ENCODE measurements at places on chromosomes 12 and 14. TPM values are rescaled to one million over a fixed set of nuclear protein-coding genes. Genes with fewer than 3 reads are reported as not detected.

The GPRC5D gene
- total RNA-seq, result not detected

The SLC25A47 gene
- total RNA-seq, result not detected

The C14orf39 gene
- not detected for total RNA-seq

The CBLN3 gene
- total RNA-seq, result 4.2 TPM

The USP15 gene
- total RNA-seq, result 222 TPM

The HSPB8 gene
- not detected for total RNA-seq

The HOXC4 gene
- total RNA-seq, result not detected

The APOF gene
- not detected for total RNA-seq

The TSPAN8 gene
- total RNA-seq, result not detected

The RPL10L gene
- not detected for total RNA-seq

The ACSS3 gene
- not detected for total RNA-seq

DNA sequence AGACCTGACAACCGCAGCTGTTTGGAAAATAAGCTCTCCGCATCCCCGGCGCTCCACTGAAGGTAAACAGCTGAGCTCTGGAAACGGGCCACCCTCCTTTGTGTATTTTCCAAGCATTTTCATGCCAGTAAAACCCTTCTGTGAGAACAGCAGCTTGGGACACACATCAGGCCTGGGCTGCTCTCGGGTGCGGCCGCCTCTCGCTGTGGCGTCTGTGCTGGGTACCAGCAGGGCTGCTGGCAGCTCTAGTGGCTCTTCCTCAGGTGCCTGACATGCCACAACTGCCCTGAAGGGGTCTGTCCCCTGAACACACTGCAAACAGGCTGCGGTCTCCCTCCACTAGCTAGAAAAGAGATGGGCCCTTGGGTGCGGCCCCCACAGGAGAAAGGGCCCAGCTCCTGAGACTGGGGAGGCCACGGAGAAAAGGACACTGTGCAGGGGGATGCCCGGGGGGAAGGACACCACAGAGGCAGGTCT lies 96.3 kb downstream of the ITPK1 start:
- no peaks in the 10 kb centered on the region for H3K27me3 ChIP-seq
- DNase-seq, result no peak
- no peak overlapping the region for H3K27ac ChIP-seq

GRCh38 chr14:33455654-33456345 lies 495.1 kb downstream of the EGLN3 start:
- DNase-seq, result no peak
- H3K27ac ChIP-seq, result no peak overlapping the region
- peaks cover 5% of the 10 kb centered on the region for H3K27me3 ChIP-seq
- H3K4me3 ChIP-seq, result no peak overlapping the region
- H3K36me3 ChIP-seq, result no peaks in the 10 kb centered on the region
- H3K4me1 ChIP-seq, result peaks cover 6% of the 10 kb centered on the region

DNA sequence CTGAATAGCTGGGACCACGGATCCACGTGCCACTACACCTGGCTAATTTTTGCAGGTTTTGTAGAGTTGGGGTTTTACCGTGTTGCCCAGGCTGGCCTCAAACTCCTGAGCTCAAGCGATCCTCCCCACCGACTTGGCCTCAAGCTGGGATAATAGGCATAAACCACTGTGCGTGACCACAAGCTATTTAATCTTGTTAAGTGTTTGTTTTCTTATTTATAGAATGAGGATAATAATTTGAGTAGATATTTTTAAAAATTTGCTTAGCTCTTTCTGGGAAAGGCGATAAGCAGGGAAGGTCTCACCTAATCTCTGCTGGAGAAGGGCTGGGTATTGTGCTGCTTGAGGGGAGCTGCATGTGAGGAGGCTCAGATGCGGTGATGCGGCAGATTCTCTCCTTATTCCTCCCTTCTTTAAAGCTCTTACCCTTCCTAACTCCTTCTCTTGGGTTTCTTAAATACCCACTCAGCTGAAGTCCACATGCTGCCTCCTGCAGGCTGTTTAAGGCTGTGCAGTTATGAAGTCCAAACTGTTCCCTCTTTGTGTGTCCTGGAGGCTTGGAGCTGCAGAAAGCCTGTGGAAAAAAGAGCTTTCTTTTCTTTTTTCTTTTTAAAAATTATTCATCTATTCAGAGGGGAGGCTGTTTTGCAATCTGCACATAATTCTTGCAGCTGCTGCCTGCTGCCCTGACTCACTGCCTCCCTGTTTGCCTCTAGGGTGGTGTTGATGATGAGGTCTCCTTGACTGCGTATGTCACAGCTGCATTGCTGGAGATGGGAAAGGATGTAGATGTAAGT lies 37.9 kb downstream of the A2ML1 start:
- H3K36me3 ChIP-seq, result peaks cover 2% of the 10 kb centered on the region
- DNase-seq, result no peak
- no peak overlapping the region for H3K27ac ChIP-seq
- peaks cover 4% of the 10 kb centered on the region for H3K4me1 ChIP-seq
- H3K27me3 ChIP-seq, result peaks cover 5% of the 10 kb centered on the region
- H3K4me3 ChIP-seq, result no peak overlapping the region

- no peak for DNase-seq
- H3K27ac ChIP-seq, result no peak overlapping the region
- H3K36me3 ChIP-seq, result no peaks in the 10 kb centered on the region
- no peak overlapping the region for H3K4me3 ChIP-seq
- no peaks in the 10 kb centered on the region for H3K4me1 ChIP-seq
- peaks cover 6% of the 10 kb centered on the region for H3K27me3 ChIP-seq
These were observed 784.6 kb downstream of the TMTC2 start for GRCh38 chr12:83471341-83471740.

- DNase-seq, result no peak
- no peak overlapping the region for H3K27ac ChIP-seq
- H3K4me1 ChIP-seq, result peaks cover 2% of the 10 kb centered on the region
- H3K27me3 ChIP-seq, result peaks cover 51% of the 10 kb centered on the region
- H3K4me3 ChIP-seq, result no peak overlapping the region
These were observed 2.5 kb upstream of the PLEKHD1 start for GRCh38 chr14:69481815-69482568.

- peaks cover 7% of the 10 kb centered on the region for H3K4me1 ChIP-seq
- H3K27me3 ChIP-seq, result peaks cover 27% of the 10 kb centered on the region
- no peak overlapping the region for H3K27ac ChIP-seq
- DNase-seq, result no peak
These were observed 199.6 kb upstream of the OTX2 start for GRCh38 chr14:57009585-57010515.

- no peaks in the 10 kb centered on the region for H3K4me1 ChIP-seq
- H3K27me3 ChIP-seq, result no peaks in the 10 kb centered on the region
- DNase-seq, result no peak
- H3K27ac ChIP-seq, result no peak overlapping the region
These were observed 139.3 kb downstream of the SSPN start for GRCh38 chr12:26334621-26335124.

- no peak for DNase-seq
- H3K27ac ChIP-seq, result no peak overlapping the region
- peaks cover 12% of the 10 kb centered on the region for H3K36me3 ChIP-seq
- no peak overlapping the region for H3K4me3 ChIP-seq
- no peaks in the 10 kb centered on the region for H3K27me3 ChIP-seq
These were observed 14.1 kb downstream of the EIF2B2 start for GRCh38 chr14:75016815-75017214.

GRCh38 chr12:121812921-121813896 lies 9.4 kb downstream of the SETD1B start:
- H3K36me3 ChIP-seq, result no peaks in the 10 kb centered on the region
- H3K27ac ChIP-seq, result peak overlapping the region; percentile 85
- DNase-seq, result no peak
- H3K27me3 ChIP-seq, result no peaks in the 10 kb centered on the region

DNA sequence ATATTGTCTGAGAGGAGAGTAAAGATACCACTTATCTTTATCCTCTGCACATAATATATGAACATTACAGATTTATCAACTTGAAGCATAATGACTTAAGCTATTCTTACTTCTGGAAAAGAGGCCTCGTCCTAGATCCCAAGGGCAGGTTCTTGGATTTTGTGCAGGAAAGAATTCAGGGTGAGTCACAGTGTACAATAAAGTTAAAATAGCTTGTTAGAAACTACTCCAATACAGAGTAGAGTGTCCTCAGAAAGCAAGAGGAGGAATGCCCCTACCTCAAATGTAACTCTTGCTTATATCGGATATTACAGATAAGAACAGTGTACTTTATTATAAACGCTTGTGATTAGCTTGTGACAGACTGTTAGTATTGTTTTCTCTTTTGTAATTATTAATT lies 41.9 kb upstream of the ABCC9 start:
- H3K4me3 ChIP-seq, result no peak overlapping the region
- DNase-seq, result no peak
- H3K36me3 ChIP-seq, result peaks cover 4% of the 10 kb centered on the region

- H3K27ac ChIP-seq, result no peak overlapping the region
- no peaks in the 10 kb centered on the region for H3K4me1 ChIP-seq
- H3K36me3 ChIP-seq, result no peaks in the 10 kb centered on the region
- no peak for DNase-seq
- H3K27me3 ChIP-seq, result peaks cover 4% of the 10 kb centered on the region
These were observed 61.4 kb upstream of the MANSC4 start for GRCh38 chr12:27841392-27841882.

GRCh38 chr12:7994731-7995205 lies 37.7 kb upstream of the FOXJ2 start:
- H3K36me3 ChIP-seq, result no peaks in the 10 kb centered on the region
- no peak for DNase-seq
- H3K4me3 ChIP-seq, result no peak overlapping the region
- peaks cover 17% of the 10 kb centered on the region for H3K4me1 ChIP-seq
- no peaks in the 10 kb centered on the region for H3K27me3 ChIP-seq
- no peak overlapping the region for H3K27ac ChIP-seq

DNA sequence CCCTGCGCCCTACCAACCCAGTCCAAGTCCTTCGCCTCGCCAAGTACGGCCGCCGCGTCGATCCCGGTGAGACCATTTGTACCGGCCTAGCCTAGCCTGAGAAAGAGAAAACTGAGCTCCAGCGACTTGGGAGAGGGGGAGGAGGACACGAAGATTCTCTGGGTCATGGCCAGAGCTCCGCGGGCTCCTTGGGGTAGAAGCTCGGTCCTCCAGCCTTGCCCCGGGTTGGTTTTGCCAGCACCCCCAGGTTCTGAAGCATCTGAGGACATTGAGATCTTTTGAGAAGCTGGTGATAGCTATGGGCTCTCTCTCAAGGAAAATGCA lies 7.3 kb downstream of the LHX5 start:
- H3K27me3 ChIP-seq, result peaks cover 73% of the 10 kb centered on the region
- H3K4me1 ChIP-seq, result peaks cover 20% of the 10 kb centered on the region
- H3K27ac ChIP-seq, result no peak overlapping the region
- H3K4me3 ChIP-seq, result peak overlapping the region; percentile 93
- no peak for DNase-seq
- peaks cover 7% of the 10 kb centered on the region for H3K36me3 ChIP-seq

DNA sequence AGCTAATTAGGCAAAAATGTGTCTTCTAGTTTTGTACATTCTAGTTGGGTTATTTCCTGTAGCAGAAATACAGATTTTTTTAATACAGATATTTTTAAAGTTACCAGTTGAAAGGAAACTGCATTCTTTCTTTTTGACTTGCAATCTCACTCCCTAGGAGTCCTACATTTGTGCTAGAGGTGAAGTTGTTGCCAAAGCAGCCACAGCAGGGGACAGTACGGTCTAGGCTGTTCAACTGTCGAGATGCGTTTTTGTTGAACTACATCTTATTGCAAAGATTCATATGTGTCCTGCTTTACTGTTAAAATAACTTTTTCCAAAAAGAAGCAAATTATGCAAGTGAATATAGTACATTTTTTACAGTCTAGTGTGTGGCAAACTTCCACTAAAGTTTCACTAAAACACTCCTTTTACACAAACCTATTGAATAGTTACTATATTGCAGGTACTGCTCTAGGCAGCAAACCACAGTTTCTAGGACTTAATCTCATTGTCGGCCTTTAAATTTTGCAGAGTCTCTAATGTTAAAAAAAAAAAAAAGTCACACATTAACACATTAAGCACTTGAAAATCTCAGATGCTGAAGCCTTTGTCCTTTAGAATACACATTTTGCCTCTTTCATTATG lies 30.2 kb upstream of the SRGAP1 start:
- no peak overlapping the region for H3K4me3 ChIP-seq
- no peak for DNase-seq
- no peaks in the 10 kb centered on the region for H3K27me3 ChIP-seq
- peaks cover 2% of the 10 kb centered on the region for H3K36me3 ChIP-seq
- peak overlapping the region; percentile 86 for H3K27ac ChIP-seq

DNA sequence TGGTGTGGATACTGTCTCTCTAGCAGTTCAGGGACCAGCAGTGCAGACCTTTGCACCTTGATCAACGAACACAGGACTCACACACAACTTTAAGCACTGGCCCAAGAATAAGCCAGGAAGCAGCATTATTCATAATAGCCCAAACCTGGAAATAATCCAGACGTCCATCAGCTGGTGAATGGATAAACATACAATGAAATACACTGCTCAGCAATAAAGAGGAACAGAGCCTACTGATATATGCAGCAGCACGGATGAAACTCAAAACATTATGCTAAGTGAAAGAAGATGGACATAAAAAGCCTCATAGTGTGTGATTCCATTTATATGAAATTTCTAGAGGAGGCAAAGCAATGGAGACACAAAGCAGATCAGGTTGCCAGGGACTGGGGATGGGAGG lies 303.9 kb upstream of the FKBP4 start:
- no peak overlapping the region for H3K4me3 ChIP-seq
- H3K27me3 ChIP-seq, result peaks cover 30% of the 10 kb centered on the region
- no peak overlapping the region for H3K27ac ChIP-seq
- H3K36me3 ChIP-seq, result no peaks in the 10 kb centered on the region

- no peak overlapping the region for H3K4me3 ChIP-seq
- H3K27ac ChIP-seq, result no peak overlapping the region
- peaks cover 10% of the 10 kb centered on the region for H3K36me3 ChIP-seq
- no peaks in the 10 kb centered on the region for H3K27me3 ChIP-seq
- DNase-seq, result no peak
These were observed 36.6 kb downstream of the SENP1 start for GRCh38 chr12:48069241-48069640.

DNA sequence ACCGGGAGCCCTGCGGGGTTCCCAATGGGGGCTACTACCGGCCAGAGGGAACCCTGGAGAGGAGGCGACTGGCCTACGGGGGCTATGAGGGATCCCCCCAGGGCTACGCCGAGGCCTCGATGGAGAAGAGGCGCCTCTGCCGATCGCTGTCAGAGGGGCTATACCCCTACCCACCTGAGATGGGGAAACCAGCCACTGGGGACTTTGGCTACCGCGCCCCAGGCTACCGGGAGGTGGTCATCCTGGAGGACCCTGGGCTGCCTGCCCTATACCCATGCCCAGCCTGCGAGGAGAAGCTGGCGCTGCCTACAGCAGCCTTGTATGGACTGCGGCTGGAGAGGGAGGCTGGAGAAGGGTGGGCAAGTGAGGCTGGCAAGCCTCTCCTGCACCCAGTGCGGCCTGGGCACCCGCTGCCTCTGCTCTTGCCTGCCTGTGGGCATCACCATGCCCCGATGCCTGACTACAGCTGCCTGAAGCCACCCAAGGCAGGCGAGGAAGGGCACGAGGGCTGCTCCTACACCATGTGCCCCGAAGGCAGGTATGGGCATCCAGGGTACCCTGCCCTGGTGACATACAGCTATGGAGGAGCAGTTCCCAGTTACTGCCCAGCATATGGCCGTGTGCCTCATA lies 9.7 kb downstream of the TNS2 start:
- no peaks in the 10 kb centered on the region for H3K36me3 ChIP-seq
- no peak for DNase-seq
- H3K4me1 ChIP-seq, result peaks cover 2% of the 10 kb centered on the region
- no peak overlapping the region for H3K27ac ChIP-seq
- H3K4me3 ChIP-seq, result no peak overlapping the region

- no peak overlapping the region for H3K4me3 ChIP-seq
- H3K36me3 ChIP-seq, result peaks cover 2% of the 10 kb centered on the region
- DNase-seq, result no peak
- H3K4me1 ChIP-seq, result peaks cover 10% of the 10 kb centered on the region
These were observed 139.7 kb upstream of the CCND2 start for GRCh38 chr12:4133636-4134447.

Data from T-helper 17 cell (primary cell).